ENCODE measurements at places on chromosomes 2 and 18. TPM values are rescaled to one million over a fixed set of nuclear protein-coding genes. Genes with fewer than 3 reads are reported as not detected.

CLHC1 gene
- 8.6 TPM for total RNA-seq

PROKR1 gene
- 0.08 TPM for total RNA-seq

POTEJ gene
- not detected for total RNA-seq

- no peak for DNase-seq
Observed at GRCh38 chr18:10928772-10929373, 220.5 kb downstream of the PIEZO2 start.

DNA sequence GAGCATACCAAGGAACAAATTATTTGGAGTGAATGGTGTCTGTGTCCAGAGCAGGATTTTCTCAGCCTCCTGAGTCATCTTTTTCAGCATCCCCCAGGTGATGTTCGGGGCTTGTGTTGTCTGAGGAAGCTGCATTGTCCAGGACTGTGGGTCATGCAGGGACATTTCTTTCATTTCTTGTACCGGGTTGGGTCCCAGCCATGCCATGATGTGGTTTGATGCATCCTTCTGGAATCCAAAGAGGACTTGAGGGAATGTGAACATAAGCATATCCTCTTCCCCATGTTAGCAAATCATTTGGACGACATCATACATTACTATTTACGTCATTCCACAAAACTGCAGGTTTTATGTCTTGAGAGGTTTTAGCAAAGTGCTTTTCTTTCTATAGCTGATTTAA is 797.8 kb downstream of the CCDC85A start:
- no peak for DNase-seq

Measured in cardiac septum (tissue), 1 donor.